Urinary bladder (tissue), 4 donors: ENCODE measurements at places on chromosomes 12 and 14.
A peak's percentile ranks its signal among the peaks of the same experiment; 100 is the strongest.

DNA sequence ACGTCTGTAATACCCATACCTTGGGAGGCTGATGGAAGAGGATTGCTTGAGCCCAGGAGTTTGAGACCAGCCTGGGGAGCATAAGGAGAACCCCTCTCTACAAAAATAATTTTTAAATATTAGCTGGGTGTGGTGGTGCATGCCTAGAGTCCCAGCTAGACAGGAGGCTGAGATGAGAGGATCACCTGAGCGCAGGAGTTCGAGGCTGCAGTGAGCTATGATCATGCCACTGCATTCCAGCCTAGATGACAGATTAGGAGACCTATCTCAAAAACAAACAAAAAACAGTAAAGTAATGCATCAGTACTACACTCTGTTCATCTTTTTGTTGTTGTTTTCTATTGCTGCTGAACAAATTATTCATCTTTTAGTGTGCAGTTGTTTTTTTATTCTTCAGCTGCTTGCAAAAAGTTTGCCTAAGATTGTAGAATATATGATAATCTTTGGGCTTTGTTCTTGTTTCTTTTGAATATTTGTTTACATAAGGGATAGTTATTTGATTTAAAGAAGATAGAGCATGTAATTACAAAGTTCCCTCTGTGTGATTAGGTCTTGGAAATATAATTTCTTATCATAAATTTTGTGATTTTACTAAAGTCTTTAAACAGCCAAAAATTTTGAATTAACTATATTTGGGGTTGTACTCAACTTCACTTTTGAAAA is 8.2 kb downstream of the ARHGAP5 start:
- DNase-seq = no peak

GRCh38 chr14:52015411-52016030 is 26.2 kb downstream of the RTRAF start:
- no peak for DNase-seq

- no peak for DNase-seq
Observed at GRCh38 chr12:32505067-32505945, 105.9 kb downstream of the FGD4 start.

- no peak for DNase-seq
Observed at GRCh38 chr14:64724578-64724930, 20.3 kb downstream of the PLEKHG3 start.

DNA sequence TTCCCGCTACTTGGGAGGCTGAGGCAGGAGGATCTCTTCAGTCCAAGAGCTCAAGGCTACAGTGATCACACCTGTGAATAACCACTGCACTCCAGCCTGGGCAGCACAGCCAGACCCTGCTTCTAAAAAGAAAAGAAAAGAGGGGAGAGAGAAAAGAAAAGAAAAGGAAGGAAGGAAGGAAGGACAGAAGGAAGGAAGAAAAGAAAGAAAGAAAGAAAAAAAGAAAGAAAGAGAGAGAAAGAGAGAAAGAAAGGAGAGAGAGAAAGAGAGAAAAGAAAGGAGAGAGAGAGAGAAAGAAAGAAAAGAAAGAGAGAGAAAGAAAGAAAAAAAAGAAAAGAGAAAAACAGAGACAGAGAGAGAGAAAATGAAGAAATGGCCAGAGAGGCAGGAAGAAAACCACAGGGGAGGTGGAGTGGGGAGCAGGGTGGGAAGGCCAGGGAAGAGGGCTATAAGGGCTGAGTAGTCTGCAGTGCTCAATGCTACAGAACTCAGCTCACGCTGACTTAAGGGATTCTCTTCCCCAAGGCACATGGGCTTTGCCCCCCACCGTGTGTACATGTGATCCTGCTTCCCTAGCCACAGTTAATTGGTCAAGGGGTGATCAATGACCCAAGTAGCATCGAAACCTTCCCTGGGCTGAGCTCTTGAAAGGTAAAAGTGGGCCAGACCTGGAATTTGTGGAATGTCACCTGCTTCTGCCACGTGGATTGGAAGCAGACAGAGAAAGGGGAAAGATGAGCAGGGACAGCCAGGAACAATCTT is 90.4 kb upstream of the TMCC3 start:
- no peak for DNase-seq

- DNase-seq = no peak
Observed at GRCh38 chr14:22971152-22971551, 11.2 kb downstream of the AJUBA start.

- no peak for DNase-seq
Observed at GRCh38 chr14:49880267-49881064, 12.4 kb upstream of the ARF6 start.

- DNase-seq = peak; percentile 91
Observed at GRCh38 chr12:401235-402028, at the start of gene CCDC77. Gene CCDC77 (plus strand): TSS chr12:401644. CDS start chr12:409384, 7,740 bp downstream.

DNA sequence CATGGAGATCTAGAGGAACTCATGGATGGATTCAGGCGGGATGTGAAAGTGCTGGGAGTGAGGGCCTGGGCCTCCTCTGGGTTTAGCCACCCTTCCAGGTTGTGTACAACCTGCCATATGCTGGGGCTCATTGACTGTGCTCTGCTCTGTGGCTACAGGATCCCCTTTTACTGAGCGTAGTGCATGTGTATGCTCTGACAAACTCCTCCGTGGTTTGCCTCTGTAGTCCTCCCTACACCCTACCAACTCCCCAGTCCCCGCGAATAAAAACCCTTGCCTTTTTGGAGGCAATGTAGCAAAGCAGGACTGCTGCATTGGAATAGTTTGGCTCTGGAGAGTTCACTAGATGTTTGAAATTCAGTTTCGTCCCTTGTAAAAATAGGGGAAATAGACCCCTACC is 17.4 kb downstream of the JDP2 start:
- DNase-seq = no peak

DNA sequence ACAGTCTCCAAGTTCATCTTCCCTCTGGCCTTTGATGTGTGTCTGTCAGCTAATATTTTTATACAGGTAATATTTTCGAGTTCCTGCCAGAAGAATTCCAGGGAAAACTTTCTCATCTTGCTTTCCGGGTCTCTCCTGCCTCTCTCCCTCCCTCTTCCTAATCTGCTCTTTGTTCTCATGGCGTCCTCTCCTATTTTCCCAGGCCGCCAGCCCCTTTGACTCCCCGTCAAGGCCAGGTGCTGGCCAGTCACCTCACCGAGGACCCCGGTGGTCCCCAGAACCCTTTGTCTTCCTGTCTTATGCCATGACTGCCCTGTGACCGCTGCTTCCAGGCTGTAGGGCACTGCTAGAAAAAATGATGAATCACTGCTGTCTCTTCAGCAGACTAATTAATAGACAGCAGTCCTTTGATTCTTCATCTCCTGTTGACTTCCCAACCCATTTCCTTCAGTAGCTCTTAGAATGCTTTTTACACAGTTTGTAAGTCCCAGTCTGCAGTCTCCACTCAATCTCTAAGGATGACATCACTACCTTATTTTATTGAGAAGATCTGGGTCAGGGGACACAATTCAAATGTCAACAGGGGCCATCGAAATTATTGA is 40.7 kb downstream of the PPFIBP1 start:
- no peak for DNase-seq

DNA sequence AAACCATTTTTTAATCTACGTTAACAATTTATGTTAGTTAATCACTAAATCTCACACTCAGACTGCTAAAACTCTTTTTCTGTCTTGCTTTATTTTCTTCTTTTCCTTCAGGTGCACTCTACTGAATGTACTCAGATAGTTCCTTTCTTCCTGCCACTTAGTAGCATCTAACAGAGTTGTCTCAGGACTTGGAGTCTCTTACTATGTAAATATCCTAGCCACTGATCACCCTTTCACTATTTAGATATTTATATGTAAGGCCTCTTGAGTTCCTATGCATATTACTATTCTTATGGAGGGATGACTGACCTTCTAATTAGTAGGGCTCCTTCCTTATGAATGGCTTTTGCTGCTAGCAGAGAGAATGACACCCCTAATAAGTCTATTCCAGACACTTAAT is 586.3 kb downstream of the RERGL start:
- no peak for DNase-seq

DNA sequence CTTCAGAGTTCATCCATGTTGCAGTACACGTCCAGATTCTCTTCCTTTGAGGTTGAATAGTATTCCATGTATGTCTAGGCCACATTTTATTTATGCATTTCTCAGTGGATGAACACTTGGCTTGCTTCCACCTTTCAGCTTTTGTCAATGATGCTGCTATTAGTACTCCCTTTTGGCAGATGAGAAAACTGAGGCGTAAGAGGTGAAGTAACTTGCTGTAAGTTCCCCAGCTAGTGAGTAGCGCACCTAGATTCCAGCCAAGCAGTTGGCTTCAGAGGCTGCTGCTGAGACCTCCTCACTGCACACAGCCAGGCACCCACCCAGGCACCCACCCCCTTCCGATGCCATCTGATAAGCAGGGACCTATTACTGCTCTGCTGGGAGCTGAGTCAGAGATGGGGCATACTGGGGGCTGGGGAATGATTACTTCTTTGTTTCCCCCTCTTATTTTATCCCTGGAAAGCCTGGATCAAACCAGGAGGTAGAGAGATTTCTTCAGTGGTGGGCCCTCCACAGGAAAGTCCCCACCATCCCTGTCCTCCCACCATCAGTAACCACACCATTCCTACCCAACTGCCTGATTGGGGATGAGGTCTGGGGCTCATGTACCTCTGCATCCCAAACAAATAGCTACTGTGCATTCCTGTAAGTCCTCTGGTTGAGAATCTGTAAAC is 234.6 kb downstream of the PCNX1 start:
- DNase-seq = no peak

GRCh38 chr14:69537900-69538299 is 36.8 kb downstream of the CCDC177 start:
- no peak for DNase-seq

DNA sequence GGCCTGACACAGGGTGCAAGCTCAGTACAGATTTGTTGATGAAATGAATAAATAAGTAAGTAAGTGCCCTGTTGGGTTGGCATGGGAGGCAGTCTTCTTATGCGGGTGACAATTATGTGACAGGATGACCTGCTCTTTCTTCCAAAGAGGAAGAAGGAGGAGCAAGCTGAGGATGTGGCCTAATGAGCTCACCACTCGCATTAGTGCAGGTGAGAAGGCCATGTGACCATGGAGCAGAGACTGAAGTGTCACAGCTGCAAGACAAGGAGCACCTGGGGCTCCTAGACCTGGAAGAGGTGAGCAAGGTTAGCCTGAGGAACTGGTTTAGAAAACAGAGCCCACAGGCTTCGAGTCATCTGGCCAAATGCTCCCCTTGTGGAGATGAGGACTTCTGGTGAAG is 34.9 kb downstream of the LRTM2 start:
- no peak for DNase-seq
